ENCODE measurements at places on chromosomes 11 and 22. TPM values are rescaled to one million over a fixed set of nuclear protein-coding genes. Genes with fewer than 3 reads are reported as not detected.

Gene PAX6
- total RNA-seq: not detected

Gene AAMDC
- 10.0 TPM for total RNA-seq

DNA sequence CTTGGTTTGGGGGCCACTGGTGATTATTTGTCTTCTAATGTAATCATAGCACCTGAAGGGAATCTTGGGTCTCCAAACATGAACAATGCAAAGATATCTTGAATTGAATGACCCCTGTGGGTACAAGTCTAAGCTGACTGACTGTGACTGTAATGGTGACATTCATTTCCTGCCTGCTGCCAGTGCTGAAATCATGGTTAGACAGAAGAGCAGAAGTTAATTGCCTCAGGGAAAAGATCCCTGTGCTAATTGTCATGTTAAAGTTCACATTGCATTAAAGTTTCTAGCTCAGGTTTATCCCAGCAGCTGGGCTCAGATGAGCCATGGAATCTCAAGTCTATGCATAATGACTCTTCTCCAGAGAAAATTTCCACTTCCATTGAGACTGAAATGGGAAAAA lies 772.0 kb downstream of the ETS1 start:
- DNase-seq: no peak

- no peak for DNase-seq
Measured at GRCh38 chr11:122248939-122249338, 132.9 kb upstream of the BLID start.
